Keratinocyte (primary cell): ENCODE measurements at places on chromosomes 7 and 10.

DNA sequence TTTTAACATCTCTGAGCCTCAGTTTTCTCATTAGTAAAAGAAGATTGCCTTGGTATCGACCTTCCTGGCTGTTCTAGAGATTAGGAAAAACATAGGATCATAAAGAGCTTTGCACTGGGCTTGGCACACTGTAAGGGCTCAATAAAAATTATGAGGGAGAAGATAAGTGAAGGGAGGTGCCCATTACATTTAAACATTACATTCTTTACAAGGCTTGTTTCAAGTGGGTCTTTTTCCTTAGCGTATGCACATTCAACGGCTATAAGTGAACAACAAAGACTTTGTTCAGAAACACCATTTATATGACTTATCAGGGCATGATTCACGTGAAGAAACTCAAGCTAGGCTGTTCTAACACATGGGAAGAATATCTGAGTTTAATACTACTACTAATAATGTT is 351.9 kb upstream of the NPVF start:
- H3K4me1 ChIP-seq: no peaks in the 10 kb centered on the region
- no peaks in the 10 kb centered on the region for H3K27me3 ChIP-seq
- H3K4me3 ChIP-seq: no peak overlapping the region

- no peak overlapping the region for H3K27ac ChIP-seq
- no peaks in the 10 kb centered on the region for H3K4me1 ChIP-seq
- no peak overlapping the region for H3K4me3 ChIP-seq
- DNase-seq: no peak
Measured at GRCh38 chr10:99279626-99280111, 44.0 kb upstream of the HPSE2 start.

GRCh38 chr10:23063973-23064812 is 31.2 kb upstream of the MSRB2 start:
- H3K27me3 ChIP-seq: no peaks in the 10 kb centered on the region
- H3K4me1 ChIP-seq: peaks cover 9% of the 10 kb centered on the region
- H3K36me3 ChIP-seq: no peaks in the 10 kb centered on the region
- no peak for DNase-seq
- no peak overlapping the region for H3K4me3 ChIP-seq

DNA sequence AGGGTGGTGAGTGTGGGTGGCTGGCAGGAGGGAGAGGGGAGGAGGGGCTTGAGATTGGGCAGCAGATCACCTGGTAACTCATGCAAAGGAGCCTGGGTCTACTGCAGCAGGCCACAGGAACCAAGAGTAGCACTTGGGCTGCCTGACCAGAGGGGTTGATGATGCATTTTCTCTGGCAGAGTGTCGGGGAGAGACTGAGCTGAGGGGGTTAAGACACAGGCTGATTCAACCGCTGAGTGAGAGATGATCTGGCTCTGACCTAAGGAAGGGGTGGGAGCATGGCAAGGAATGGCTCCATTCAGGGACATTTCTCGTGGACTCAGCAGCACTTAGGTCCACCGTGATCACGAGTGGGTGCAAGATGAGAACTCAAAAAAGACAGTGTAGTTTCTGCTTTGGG is 115.5 kb upstream of the STK17A start:
- H3K36me3 ChIP-seq: no peaks in the 10 kb centered on the region
- no peak overlapping the region for H3K4me3 ChIP-seq
- H3K27me3 ChIP-seq: no peaks in the 10 kb centered on the region
- peaks cover 20% of the 10 kb centered on the region for H3K4me1 ChIP-seq
- H3K27ac ChIP-seq: no peak overlapping the region

DNA sequence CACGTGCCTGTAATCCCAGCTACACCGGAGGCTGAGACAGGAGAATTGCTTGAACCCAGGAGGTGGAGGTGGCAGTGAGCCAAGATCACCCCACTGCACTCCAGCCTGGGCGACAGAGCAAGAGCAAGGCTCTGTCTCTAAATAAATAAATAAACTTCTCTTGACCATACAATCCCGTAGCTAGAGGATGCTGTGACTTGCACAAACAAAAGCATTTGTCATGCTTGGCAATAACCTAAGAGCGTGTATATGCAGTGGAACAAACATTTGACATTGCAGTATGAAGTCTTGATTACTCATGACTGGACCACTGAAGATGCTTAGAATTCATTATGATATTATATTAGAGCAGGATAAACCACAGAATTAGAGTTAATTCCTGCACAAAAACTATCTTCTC is 1.4 kb upstream of the C7orf57 start:
- DNase-seq: no peak
- no peak overlapping the region for H3K27ac ChIP-seq
- peaks cover 6% of the 10 kb centered on the region for H3K27me3 ChIP-seq
- H3K36me3 ChIP-seq: no peaks in the 10 kb centered on the region
- no peak overlapping the region for H3K4me3 ChIP-seq
- H3K4me1 ChIP-seq: peaks cover 7% of the 10 kb centered on the region

DNA sequence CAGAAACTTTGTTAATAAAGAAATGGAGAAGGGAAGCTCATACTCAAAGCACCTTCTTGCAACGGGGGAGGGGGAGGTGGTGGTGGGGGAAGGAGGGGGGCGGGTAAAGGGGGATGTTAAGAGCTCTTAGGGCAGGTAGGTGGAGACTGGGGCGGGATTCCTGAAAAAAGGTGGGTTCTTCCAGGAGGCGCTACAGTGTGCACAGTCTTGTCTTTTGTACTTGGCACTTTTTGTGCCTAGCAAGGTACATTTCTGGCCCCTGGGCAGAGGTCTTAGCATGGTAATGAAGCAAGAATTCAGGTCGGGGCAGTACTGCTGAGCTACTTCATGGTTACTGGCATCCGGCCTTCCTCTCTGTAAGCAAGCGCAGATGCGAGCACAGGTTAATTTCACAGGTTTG is 15.2 kb upstream of the LAMB4 start:
- no peaks in the 10 kb centered on the region for H3K36me3 ChIP-seq
- H3K4me1 ChIP-seq: peaks cover 8% of the 10 kb centered on the region

- H3K27me3 ChIP-seq: peaks cover 68% of the 10 kb centered on the region
- no peaks in the 10 kb centered on the region for H3K4me1 ChIP-seq
- H3K36me3 ChIP-seq: no peaks in the 10 kb centered on the region
- no peak overlapping the region for H3K4me3 ChIP-seq
- H3K27ac ChIP-seq: no peak overlapping the region
Measured at GRCh38 chr10:132788831-132789219, 2.9 kb upstream of the NKX6-2 start.

GRCh38 chr10:80204677-80205476 is 460 bp downstream of the ANXA11 start:
- no peak for DNase-seq
- H3K27me3 ChIP-seq: no peaks in the 10 kb centered on the region
